ENCODE measurements at places on chromosomes 4 and X.
A peak's percentile ranks its signal among the peaks of the same experiment; 100 is the strongest.

DNA sequence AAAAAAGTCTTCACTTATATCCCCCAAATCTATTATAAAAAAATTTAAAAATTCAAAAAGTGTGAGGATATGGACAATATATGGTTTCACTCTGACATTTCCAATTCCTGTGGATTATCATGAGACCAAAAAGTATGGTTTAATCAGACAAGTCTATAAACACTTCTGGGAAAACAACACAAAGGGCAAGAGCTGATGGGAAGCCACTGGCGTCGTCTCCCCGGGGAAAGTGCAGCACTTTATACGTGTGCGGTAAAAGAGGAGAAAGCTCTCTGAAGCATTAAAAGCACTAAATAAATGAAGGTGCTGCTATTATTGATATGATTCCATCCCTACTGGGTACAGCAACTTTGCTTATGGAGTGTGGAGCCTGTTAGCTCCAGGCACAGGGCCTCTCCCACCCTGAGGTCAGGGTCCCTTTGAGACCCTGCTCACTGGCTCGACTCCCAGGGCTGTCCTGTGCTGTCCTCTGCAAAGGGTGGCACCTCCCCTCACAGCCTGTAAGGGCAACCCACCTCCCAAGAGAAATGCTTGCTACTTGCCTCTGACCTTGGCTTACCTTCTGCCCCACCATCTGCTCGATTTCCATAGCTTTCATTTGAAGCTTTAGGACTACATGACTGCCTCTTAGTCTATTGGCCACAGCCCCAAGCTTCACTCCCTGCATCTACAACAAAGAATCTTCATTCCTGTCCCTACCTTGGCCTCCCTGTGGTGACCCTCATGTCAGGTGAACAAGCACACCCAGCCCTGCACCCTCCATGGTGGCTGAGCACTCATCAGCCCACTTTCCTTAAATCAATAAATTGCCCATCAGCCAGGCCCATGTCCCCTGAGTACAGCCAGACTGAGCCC lies 248.6 kb downstream of the HNRNPD start:
- no peak for DNase-seq

DNA sequence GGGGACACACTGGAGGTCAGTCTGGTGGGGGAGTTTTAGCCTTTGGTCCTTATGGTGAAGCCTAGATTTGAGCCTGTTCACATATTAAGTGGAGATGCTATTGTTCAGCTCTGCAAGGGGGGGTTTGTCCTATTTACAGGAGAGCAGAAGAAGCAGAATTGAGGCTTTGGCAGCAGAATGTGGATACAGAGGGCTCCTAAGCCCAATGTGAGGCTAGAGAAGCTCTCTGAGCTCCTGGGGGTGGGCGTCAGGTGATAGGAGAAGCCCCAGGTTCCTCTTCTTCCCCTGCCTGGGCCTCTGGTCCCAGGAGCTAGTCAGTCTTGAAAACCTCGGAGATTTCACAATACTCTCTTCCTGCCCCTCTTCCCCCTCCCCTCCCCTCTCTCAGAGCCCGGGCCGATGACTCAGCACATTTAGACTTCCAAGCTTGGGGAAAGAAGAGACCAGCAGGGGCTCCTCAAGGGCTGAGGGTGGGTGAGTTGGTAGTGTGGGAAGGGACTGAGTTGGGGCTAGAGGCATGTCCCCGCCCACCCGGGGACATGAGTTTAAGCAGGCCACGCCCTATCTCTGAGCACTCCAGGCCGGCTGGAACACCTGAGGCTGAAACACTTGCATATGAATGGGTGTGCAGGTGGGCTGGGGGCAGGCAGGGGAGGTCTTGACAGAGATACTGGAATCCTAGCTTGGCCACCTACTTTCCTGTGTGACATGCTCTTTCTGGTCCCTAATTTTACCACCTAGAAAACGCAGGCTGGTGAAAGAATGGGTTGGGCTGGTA lies 3.4 kb downstream of the TFE3 start:
- DNase-seq = peak; percentile 61

DNA sequence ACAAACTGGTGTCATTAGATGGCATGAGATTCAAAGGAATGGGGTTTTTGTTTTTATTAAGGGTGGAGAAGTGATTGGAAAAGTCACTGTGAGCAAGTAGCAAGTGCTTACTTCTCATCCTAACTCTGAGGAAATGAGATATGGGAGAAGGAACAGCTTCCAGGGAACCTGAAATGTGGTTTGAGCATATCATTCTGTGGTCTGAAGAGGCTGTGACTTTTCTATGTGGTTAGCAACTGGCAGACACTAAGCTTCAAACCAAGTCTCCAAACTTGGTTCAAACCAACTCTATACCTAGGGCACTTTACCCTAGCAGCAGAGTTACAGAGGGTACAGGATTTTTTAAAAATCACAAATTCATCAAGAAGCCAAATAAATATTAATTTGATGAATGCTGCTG lies 58.2 kb downstream of the DCLK2 start:
- no peak for DNase-seq

GRCh38 chr4:85745939-85746338 lies 271.0 kb downstream of the ARHGAP24 start:
- no peak for DNase-seq

DNA sequence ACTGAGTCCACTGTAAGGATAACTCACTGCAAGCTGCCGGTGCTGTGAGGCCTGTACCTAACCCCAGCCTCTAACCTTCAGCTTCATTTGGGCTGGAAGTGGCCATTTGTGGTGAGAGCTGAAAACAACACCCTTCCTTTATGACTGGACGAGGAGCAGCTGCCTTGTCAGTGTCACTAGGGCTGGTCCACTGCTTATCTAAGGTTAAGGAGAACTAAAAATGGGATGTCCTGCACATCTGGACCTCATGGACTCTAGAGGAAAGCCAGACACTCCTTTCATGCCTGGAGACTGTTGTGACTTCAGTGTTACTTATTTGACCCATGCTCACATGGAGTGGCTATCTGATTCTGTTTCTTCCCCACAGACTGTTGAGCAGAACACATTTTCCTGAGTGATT lies 139.9 kb downstream of the ZNF518B start:
- no peak for DNase-seq

DNA sequence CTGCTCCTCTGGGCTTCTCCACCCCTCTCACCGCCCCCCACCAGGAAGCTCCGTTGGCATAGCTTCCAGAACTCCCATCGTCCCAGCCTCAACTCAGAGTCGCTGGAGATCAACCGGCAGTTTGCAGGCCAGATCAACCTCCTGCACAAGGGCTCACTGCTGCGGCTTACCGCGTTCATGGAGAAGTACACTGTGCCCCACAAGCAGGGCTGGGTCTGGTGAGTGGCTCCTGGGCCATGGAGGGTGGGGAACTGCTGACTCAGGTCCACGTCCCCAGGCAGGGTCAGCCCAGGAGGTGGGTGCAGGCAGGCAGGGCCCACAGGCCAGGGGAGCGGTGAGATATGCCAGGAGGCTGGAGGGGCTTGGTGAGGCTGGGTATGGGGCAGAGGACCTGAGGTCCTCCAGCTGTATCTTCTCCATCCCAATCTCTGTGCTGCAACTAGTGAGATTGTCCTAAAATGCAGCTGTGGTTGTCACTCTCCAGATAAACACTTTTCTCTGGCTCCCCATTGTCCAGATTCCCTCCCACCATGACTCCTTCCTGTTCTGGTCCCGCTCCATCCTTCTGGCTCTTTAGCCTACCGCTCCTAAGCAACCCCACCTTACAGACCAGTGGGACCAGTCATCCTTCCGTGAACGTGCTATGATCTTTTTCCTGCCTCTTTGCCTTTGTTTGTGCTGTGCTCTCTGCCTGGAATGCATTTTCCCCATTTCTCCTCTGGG lies 71.9 kb downstream of the STARD8 start:
- DNase-seq = no peak

GRCh38 chr4:174292473-174292872 lies 8.8 kb downstream of the CEP44 start:
- DNase-seq = no peak

- DNase-seq = no peak
These were observed 13.0 kb upstream of the RHOXF2 start for GRCh38 chrX:120145295-120145925.

DNA sequence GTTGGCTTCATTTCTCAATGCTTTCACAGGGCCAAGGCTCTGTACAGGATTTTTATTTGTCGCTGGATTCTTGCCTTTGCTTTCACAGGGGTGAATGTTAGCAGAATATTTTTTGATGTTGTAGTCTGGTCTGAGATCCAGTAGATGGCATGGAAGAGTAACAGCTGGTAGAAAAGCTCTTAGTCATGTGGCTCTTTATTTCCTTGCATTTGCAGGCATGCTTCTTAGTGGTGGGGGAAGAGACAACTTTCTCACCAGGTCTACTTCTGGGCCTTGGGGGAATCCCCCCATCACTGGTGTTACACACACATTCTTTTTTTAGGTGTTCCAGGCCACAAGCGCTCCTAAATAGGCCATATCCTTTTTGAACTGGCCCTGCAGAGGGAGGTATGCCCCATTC lies 58.2 kb upstream of the DKK2 start:
- DNase-seq = no peak

- no peak for DNase-seq
These were observed 39.0 kb downstream of the DDX60 start for GRCh38 chr4:168279556-168279955.

GRCh38 chrX:123081776-123082175 lies 102.3 kb upstream of the GRIA3 start:
- DNase-seq = no peak

DNA sequence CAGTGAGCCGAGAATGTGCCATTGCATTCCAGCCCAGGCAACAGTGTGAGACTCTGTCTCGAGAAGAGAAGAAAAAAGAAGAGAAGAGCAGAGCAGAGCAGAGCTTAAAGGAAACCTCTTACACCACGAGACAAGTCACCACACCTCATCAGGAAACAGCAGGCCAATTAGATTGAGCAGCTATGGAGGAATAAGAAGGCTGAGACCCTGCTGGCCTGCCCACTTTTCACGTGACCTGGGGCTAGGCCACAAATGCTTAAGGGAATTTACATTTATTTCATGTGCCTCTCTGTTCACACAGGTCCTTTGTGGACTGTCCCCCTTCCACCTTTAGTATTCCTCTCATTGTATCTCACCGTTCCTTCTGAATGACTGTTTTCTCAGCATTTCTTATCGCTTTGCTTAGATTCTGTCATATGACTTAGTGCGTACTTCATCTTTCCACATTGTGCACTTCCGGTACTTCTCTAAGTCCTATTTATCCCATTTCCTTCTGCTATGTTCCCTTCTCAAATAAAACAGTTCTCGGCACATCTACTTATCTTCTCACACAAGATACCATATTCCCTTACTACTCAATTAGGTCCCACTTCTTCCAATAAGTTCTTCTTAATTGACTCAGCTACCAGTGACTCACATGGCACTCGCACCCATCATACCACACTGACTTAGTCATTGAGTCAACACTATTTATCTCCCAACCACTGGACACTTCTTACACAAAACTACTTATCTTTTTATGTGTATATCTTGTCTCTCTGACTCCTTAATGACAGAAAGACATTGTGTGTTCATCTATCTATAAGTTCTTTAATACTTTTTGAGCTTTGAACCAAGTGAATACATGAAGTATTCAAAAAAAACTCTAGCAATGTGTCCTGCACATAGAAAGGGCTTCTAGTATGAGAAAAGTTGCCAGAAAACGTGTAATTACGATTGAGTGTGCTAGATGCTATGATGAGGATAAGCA lies 11.0 kb downstream of the CUL4B start:
- DNase-seq = no peak
